ENCODE measurements at places on chromosomes 5 and 9. TPM values are rescaled to one million over a fixed set of nuclear protein-coding genes. Genes with fewer than 3 reads are reported as not detected.

The IL4 gene
- not detected for total RNA-seq

The PCDHGA11 gene
- total RNA-seq = 1.6 TPM

DNA sequence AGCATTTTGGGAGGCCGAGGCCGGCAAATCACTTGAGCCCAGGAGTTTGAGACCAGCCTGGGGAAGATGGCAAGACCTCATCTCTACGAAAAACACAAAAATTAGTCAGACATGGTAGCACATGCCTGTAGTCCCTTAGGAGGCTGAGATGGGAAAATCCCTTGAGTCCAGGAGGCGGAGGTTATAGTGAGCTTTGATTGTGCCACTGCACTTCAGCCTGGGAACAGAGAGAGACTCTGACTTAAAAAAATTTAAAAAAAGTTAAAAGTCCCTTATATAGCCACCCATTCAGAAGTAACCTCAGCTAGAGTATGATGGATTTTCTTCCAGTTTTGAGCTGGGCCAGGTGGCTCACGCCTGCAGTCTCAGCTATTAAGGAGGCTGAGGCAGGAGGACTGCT, 72.4 kb downstream of the UGCG start:
- no peak for DNase-seq
- H3K4me3 ChIP-seq = no peak overlapping the region
- H3K27ac ChIP-seq = no peak overlapping the region
- no peaks in the 10 kb centered on the region for H3K27me3 ChIP-seq
- H3K36me3 ChIP-seq = no peaks in the 10 kb centered on the region
- no peaks in the 10 kb centered on the region for H3K4me1 ChIP-seq

GRCh38 chr9:101727612-101728524, 10.6 kb downstream of the GRIN3A start:
- H3K27ac ChIP-seq = no peak overlapping the region
- H3K4me3 ChIP-seq = no peak overlapping the region
- H3K4me1 ChIP-seq = no peaks in the 10 kb centered on the region
- H3K27me3 ChIP-seq = no peaks in the 10 kb centered on the region

- no peak overlapping the region for H3K27ac ChIP-seq
- H3K4me3 ChIP-seq = no peak overlapping the region
- no peaks in the 10 kb centered on the region for H3K36me3 ChIP-seq
- no peaks in the 10 kb centered on the region for H3K4me1 ChIP-seq
- no peak for DNase-seq
- no peaks in the 10 kb centered on the region for H3K27me3 ChIP-seq
These were observed 54.1 kb upstream of the FSD1L start for GRCh38 chr9:105393576-105394344.

- H3K27me3 ChIP-seq = peaks cover 29% of the 10 kb centered on the region
- peak; percentile 9 for DNase-seq
- no peak overlapping the region for H3K27ac ChIP-seq
- H3K36me3 ChIP-seq = no peaks in the 10 kb centered on the region
These were observed 65.8 kb upstream of the UNC5A start for GRCh38 chr5:176744584-176744965.

Measured in colonic mucosa (tissue), 4 donors.